ENCODE measurements at places on chromosomes 1 and 21.
A peak's percentile ranks its signal among the peaks of the same experiment; 100 is the strongest.

GRCh38 chr1:153984123-153984894 is 1.8 kb downstream of the RAB13 start:
- no peak for DNase-seq

DNA sequence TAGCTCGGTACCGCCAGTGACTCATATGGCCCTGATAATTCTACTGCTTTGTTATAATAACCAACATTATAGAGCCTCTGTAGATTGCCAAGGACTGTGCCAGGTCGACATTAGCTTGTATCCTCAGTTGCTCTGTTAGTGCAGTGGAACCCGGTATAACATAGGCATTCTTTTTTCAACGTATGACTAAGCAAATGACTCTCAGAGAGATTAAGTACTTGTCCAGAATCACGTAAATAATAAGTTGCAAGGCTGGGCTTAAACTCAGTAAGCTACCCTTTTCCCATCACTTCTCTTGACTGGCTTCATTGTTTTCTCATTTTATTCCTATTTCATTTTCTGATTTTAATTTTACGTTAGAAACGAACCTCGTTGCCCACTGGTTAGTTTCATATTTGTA is 85.1 kb downstream of the UBE4B start:
- no peak for DNase-seq

GRCh38 chr1:208272713-208273112 is 28.5 kb upstream of the PLXNA2 start:
- DNase-seq: no peak

GRCh38 chr1:208279826-208280588 is 35.8 kb upstream of the PLXNA2 start:
- no peak for DNase-seq

DNA sequence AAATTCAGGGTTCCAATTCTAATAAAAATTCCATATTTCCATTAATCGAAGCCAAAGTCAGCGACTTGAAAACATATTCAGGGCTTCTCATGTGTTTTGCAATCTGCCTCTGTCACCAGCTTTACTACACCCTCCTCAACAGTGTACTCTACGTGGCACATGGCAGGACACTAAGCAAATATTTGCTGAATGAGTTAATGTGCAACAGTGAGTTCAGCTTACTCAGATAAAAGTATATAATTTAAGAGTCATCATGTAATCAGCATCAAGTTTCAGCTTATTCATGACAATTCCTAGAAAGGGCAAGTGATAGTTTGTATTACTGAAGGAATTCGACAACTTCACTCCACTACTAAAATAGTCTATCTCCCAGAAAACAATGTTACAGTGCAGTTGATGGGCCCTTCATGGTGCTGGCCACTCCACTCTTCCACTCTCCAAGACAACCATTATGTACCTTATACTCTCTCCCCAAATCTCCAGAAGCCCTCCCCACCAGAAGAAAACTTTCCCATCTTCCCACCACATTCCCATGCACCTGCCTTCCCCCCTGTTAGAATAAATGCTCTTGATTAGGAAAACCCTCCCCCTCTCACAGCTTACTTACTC is 97.3 kb downstream of the TTLL7 start:
- DNase-seq: peak; percentile 50

GRCh38 chr1:166843769-166844596 is 4.7 kb downstream of the POGK start:
- no peak for DNase-seq

DNA sequence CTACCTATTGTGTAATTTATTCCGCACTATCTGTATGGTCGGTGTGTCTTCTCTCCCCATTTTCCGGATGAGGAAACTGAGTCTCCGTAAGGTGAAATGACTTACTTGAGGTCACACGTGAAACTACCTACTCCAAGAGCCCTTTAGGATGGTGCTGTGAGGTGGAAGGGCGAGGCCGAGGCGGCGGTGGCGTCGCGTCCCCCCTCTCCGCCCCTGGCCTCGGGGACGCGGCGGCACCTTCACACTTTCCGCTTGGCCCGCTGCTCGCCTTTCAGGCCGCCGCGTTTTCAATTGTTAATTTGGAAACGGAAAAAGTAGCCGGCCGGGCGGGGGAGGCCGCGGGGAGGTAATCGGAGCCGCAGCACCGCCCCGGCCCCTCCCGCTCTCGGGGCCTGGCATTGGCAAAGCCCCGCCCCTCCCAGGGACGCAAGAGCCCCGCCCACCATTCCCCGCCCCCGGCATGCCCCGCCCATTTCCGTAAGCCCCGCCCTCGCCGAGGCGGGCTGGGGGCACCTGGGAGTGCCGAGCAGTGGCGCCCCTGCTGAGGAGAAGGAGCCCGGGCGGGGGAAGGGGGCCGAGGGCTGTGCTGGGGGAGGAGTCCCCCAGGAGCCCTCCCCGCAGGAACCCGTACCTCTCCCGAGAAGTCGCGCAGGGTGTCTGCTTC is 18.6 kb downstream of the KCNQ4 start:
- peak; percentile 5 for DNase-seq

DNA sequence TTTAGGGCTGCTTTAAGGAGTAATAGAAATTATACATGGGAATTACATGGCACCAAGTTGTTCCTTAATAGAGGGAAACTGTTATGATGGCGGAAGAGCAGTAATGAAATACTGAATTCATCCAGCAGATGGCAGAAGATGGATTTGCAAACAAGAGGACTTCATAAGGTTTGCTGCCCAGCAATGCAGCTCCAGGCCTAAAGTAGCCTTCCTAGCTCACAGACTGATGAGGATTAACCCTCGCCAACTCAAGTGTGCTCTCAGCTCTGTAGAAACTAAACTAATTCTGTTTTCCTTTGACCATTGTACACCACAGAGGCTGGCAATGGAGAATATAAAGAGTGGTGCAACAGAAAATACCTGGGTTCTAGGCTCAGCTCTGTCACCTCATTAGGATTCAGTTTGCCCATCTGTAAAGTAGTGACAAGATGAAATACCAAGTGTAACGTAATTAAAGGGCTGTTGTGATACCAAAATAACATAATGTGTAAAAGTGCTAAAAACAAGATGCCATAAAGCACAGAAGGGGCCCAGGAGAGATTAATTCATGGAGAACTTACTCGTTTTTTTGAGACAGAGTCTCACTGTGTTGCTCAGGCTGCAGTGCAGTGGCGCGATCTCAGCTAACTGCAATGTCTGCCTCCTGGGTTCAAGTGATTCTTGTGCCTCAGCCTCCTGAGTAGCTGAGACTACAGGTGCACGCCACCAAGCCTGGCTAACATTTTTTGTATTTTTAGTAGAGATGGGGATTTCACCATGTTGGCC is 102.4 kb upstream of the SERBP1 start:
- DNase-seq: peak; percentile 79

DNA sequence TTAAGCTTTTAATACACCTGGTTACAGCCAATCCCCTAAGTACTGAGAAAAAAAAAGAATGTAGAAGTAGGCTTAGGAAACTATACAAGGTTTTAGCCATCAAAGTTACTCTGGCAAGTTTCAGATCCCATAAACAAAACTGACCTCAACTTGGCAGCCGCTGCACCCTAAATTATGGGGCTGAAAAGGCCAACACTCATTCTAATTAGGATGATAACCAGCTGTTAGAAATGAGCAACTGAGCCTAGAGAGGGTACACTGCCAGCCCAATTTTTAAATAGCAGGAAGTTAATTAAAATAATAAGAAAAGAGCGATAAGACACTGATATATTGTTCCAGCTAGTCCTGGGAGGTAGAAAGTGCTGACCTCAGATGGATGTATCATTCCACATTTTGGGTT is 105.7 kb upstream of the VAV3 start:
- DNase-seq: no peak

- DNase-seq: peak; percentile 91
Observed at GRCh38 chr1:87328272-87329050, at the start of gene LMO4. LMO4 (plus strand) TSS chr1:87328880; CDS start chr1:87332016, 3,136 bp downstream.

DNA sequence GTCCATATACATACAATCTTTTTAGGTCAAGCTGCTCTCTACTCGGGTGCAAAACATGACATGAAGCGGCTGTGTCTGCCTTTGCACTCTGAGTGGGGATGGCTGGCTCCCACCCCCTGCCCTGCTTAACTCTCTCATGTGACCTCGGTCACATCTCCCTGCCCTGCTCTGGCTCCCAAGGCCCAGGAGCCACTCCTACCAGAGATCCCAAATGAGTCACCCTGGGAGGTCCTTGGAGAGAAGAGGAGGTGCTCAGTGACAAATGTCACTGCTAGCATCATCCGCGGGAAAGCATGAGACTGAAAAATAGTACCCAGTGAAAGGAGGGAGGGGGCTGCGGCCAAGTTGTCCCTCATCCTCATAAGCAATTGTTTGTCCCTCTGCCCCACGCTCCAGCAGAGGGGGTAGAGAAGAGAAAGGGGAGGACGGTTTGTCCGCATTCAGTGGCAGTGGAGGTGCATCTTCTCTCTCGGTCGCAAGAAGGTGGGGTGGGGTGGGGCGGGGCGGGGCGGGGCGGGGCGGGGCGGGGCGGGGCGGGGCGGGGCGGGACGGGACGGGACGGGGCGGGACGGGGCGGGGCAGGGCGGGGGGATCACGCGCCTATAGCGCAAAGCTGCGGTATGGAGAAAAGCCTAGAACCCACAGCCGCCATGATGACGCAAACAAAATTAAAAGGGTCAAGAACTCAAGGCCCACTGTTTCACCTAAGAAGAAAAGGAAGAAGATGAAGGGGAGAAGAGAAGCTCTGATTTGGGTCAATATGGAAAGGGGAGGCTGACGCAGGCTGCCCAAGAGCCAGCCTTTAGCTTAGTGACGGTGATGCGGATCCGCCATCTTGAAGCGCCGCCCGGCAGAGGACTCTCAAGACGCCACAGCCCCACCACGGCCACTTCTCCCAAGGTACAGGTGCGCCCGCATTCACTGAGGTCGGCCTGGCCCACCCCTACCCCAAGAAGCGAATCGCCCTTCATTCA is 66.2 kb downstream of the CD46 start:
- DNase-seq: no peak

GRCh38 chr1:32186077-32186476 is 6.6 kb downstream of the TXLNA start:
- no peak for DNase-seq

- DNase-seq: no peak
Observed at GRCh38 chr1:3012456-3013291, 8.6 kb upstream of the ACTRT2 start.

DNA sequence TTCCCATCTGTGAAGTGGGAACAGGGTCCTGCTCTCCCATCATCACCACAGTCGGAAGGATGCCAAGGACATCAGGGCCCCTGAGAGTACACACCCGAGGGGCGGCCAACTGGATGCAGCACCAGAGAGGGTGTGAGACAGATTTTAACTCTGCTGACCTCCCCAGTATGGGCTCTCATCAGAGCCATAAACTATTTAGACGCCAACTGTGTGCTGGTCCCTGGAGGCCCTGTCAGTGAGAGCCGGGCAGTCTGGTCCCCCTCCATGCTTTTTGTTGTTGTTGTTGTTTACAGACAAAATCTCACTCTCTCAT is 1.7 kb downstream of the FGR start:
- no peak for DNase-seq

- DNase-seq: no peak
Observed at GRCh38 chr1:171217658-171218443, 30.4 kb upstream of the FMO1 start.

GRCh38 chr1:95023399-95024043 is 49.2 kb downstream of the ALG14 start:
- DNase-seq: peak; percentile 84

GRCh38 chr1:7159116-7159781 is 374.0 kb downstream of the CAMTA1 start:
- DNase-seq: no peak

DNA sequence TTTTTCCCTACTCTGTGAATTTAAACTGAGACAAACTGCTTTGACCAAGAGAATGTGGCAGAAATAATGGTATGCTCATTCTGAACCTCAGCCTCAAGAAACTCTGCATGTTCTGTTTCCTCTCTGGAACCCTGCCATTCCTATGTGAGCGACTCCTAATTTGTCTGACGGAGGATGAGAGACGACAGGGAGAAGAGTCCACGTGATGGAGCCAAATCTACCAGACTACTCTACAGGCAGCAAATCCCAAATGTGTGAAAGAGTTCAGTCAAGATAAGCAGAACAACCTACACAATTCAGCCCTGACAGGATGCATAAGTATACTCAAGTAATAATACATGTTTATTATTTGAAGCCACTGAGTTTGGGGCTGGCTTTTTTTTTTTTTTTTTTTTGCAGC is 153.5 kb downstream of the DPYD start:
- DNase-seq: no peak

- no peak for DNase-seq
Observed at GRCh38 chr1:242556759-242557158, 32.3 kb upstream of the PLD5 start.

DNA sequence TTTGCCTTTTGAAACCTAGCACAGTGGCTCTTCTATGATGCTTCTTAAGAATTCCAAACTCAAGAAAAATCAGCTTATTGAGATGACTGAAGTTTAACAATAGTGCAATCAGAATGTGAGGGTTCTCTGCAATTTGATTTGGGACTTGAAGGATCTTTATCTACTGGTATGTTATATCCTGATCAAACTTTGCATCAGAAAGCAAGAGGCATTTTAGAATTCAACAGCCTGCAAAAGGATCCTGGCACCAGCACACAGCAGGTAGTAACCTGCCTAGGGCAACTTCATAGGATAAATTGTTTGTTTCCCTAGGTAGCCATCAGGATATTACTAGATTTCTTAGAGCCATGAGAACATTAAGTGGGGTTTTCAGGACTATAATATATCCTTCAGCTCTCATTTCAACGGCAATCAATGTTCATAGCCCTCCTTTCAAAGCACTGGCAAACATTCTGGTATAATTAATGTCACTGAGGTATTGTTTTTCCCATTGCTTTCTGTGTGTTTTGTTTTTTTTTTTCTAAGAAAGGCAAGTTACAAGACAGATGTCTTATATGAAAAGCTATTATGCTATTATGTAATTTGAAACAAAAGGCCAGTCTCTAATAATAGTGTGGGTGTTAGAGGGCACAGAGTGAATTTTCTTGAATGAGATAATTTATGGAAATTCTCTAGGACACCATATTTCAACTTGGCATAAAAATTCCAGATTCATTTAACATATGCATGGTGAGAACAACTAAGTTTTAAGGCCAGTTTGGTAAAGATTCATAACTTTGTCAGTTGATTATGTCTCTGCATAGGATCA is 34.5 kb downstream of the NTNG1 start:
- DNase-seq: no peak

DNA sequence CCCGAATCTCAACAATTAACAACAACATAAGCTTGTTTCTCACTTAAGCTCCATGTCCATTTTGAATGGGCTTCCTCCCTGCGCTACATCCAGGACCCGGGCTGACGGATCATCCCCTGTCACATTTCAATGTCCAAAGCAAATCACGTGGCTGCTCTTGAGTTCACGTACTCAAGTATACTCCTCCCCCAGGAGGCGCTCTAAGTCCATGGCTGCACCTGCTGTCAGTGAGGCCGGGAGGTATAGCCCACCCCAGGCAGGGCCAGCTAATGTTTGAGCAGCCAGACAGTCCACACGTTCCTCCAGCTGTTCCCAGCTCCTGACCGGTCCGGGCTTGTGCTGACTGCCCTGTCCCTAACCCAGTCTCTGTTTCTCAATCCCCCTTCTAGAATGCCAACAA is 220.8 kb downstream of the SLC35F3 start:
- no peak for DNase-seq

GRCh38 chr1:89378001-89378400 is 14.1 kb downstream of the GBP6 start:
- DNase-seq: no peak

Data from AG09309 (cell line).